ENCODE measurements at places on chromosomes 1 and 21. TPM values are rescaled to one million over a fixed set of nuclear protein-coding genes. Genes with fewer than 3 reads are reported as not detected.

- no peak for DNase-seq
These were observed 721.7 kb downstream of the MATN1 start for GRCh38 chr1:30001732-30002039.

ADORA1 gene
- polyA plus RNA-seq = 17.8 TPM

COL16A1 gene
- polyA plus RNA-seq = 15.8 TPM

GRCh38 chr1:21811875-21812305 is at the start of gene LDLRAD2:
LDLRAD2 (plus strand) TSS chr1:21812265; CDS start chr1:21812452, 187 bp downstream.
- no peak for DNase-seq

DNA sequence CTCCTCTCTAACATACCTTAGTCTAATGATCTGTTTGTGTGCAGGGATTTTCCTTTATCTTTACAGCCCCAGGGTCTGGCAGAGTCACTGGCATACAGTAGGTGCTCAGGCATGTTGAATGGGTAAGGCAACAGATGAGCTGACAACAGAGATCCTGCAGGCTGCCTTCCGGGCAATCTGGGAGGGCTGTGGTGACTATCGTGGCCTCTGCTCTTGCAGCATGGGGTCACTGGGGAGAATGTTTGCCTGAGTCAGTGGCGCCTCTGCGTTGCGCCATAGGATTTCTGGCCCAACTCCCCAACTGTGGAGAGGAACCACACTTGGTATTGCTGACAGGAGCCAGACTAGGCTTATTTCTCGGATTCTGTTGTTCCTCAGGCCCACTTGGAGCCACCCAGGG is 93.8 kb downstream of the LAMC2 start:
- DNase-seq = no peak

GBP2 gene
- polyA plus RNA-seq = 9.9 TPM

DNA sequence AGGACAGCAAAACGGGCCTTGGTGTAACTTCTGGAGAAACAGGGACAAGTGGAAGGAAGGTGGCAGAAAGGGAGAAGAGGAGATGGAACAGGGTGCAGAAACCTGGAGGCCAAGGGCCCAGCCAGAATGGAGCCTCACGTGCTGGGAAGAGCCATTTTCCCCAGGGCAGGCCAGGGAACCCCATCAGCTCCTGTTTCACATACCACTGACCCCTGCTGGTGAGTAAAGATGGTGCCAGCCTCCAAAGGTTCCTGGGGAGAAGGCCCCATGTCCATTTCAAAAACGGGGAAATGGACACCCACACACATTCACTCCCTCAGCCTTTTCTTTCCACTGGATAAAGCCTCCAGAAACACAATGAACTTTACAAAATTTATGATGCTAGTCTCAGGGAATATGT is 57.6 kb upstream of the JUN start:
- no peak for DNase-seq

DNA sequence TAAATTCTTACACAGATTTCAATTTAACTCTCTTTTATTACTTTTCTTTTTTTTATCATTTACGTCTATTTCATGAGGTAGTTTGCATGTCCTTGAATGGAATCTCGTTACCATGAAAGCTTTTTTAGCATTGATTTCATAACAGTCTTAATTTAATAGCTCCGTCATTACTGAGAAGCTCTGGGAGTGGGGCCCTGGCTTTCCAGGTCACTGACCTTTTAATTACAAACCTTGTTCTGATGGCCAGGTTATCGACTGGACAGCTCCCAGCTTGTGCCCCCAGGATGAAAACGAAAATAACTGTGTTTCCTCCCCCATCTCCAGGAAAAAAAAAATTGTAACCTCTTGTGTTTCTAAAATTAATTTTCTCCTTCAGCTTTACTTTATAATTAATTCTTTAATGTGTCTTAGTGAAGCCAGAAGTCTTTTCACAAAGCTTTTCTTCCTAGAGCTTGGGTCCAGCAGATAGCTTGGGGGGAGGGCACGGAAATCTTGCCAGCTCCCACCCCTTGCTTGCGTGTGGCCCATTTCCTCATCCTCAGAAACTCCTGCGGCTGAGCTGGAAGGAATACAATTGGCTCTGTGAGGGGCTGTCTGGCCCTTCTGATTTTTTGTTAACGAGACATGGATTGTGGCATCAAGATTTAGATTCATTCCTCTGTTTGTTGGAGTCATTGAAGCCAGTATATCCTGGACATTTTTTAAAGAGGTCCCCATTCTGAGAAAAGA is 65.7 kb downstream of the PEX14 start:
- peak; percentile 45 for DNase-seq

GRCh38 chr1:179953974-179954492 is 577 bp upstream of the CEP350 start:
- DNase-seq = peak; percentile 8

AKR7A3 gene
- polyA plus RNA-seq = 0.12 TPM

GRCh38 chr1:229208481-229208880 is 62.4 kb upstream of the RAB4A start:
- DNase-seq = no peak

Measured in heart left ventricle (tissue), 16 donors.